Nephron progenitor cell (in vitro differentiated cells): ENCODE measurements at places on chromosomes 4 and X.

GRCh38 chr4:70721747-70722146, at the start of gene RUFY3:
Gene RUFY3, plus strand, starts transcription at chr4:70721964. Its CDS starts 610 bp downstream, at chr4:70722574.
- DNase-seq: no peak

DNA sequence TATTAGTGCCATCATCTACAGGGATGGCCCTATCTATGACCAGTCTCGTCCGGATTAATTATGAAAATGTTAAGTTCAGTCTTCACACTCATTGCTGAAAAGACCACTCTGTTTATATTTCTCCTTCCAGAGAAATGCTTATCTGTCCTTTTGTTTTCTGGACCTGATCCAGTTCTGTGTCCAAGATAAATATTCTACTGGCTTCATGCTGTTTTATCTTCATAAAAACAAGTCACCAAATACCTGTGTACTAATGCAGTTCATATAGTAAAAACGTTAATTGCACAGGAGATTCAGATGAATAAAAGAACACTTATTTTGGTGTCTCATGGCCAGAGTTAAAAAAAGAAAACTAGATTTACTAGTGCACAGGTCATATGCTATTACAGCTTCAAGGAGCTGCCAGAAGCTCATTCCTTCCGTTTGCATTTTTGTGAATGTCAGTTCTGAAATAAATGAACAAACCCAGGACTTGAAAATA, 17.3 kb downstream of the FNIP2 start:
- DNase-seq: no peak

GRCh38 chrX:29890004-29890403, 325.4 kb upstream of the MAGEB2 start:
- DNase-seq: no peak

DNA sequence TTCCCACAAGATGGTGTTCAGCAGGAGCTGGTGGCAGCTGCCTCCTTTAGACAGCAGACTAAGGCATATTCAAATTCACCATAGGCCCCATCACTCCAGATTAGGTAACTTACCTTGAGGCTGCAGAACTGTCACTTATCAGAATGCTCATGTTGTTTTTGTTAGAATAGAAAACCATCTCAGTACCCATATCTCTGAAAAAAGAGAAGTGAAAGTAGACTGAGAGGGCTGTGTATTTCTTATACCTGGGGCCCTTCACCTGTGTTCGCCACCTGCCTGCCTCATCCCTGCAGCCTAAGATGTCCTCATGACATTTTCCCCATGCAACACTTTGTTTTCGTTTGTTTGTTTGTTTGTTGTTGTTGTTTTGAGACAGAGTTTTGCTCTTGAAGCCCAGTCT, 32.9 kb upstream of the SPRY1 start:
- DNase-seq: no peak

GRCh38 chr4:47690611-47691010, 147.3 kb downstream of the CORIN start:
- DNase-seq: no peak

DNA sequence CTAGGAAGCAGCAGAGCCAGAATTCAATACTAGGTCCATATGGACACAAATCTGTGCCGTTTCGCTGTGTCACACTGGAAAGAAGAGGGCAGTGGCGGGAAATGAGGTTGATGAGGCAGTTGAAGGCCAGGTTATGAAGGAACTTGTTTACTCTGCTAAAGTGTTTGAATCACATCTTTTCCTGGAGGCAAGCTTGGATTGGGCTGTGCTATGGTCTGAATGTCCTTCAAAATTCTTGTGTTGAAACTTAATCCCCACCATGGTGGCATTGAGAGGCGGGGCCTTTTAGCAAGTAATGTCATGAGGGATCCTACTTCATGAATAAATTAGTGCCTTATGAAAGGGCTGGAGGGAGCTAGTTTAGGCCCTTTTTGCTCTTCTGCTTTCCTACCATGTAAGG, 2.1 kb upstream of the ERCC6L start:
- no peak for DNase-seq

DNA sequence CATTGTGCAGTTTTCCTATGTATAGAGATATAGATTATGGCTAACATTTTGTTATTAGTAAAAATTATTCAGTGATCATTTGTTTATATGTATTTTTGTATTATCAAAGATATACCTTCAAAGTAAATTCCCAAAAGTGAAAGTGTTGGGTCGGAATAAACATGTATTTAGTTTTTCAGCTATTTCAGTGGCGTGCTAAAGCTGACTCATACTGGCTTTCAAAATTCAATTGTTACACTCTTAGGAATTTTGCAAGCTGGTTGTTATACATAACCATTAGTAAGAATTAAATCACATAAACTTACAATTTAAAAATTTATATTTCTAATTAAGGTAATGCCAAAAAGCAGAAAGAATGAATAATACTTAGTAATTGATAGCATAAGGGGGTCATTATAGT, 288.4 kb upstream of the NRK start:
- DNase-seq: no peak

GRCh38 chr4:140243278-140243753, 89.3 kb upstream of the MAML3 start:
- DNase-seq: peak; percentile 48

DNA sequence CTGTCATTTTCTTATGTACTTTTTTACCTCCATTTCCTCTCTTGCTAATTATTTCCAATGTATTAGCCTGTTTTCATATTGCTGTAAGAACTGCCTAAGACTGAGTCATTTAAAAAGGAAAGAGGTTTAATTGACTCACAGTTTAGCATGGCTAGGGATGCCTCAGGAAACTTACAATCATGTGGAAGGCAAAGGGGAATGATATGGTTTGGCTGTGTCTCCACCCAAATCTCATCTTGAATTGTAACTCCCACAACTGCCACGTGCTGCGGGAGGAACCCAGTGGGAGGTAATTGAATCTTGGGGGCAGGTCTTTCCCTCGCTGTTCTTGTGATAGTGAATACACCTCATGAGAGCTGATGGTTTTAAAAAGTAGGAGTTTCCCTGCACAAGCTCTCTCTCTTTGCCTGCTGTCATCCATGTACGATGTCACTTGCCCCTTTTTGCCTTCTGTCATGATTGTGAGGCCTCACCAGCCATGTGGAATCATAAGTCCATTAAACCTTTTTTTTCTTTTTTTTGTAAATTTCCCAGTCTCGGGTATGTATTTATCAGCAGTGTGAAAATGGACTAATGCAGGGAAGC, 870.0 kb upstream of the INTU start:
- DNase-seq: no peak

GRCh38 chr4:129254526-129254925, 158.6 kb downstream of the C4orf33 start:
- no peak for DNase-seq

- no peak for DNase-seq
Observed at GRCh38 chr4:178672512-178672911, 1230.3 kb upstream of the AGA start.

GRCh38 chr4:91243132-91243531, 1060.6 kb upstream of the GRID2 start:
- no peak for DNase-seq

DNA sequence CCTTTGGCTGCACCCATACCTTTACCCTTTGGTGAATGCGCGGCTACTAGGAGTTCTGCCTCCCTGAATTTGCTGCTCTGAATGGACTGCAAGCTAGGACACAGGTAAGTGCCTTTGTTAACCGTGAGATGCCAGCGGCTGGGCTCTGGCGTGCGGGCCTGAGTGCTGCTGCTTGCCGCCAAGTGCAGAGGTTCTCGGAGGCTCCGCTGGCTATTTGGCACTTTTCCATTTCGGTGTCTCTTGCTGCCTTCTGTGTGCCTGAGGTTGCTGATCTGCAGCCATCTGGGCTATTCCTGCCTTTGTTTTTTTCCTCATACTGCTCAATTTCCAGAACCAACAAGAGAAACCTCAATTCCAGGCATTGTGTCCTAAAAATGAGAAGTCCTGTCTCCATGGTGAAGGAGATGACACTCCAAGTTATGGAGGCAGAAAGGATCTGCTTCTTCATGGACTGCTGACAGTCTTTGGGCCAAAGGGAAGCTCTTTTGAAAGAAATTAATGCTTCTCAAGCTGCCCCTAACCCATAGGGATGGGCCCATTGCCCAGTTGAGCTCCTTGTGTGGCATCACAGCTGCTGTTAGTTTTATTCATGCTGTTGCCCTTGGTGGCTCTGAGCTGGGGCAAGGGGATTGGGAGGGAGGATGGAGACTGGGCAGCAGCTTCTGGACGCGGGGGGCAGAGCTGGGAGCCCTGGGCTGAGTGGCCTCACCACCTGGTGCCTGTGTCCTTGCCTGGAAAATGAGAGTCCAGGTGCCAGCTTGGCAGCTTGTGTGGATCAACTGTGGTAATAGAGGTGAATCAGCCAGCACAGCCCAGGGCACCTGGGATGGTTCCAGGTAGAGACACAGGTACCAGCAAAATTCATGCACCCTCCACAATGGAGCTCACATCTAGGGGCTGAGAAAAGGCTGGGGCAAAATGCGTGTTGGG, 3.8 kb upstream of the TBC1D14 start:
- DNase-seq: no peak

DNA sequence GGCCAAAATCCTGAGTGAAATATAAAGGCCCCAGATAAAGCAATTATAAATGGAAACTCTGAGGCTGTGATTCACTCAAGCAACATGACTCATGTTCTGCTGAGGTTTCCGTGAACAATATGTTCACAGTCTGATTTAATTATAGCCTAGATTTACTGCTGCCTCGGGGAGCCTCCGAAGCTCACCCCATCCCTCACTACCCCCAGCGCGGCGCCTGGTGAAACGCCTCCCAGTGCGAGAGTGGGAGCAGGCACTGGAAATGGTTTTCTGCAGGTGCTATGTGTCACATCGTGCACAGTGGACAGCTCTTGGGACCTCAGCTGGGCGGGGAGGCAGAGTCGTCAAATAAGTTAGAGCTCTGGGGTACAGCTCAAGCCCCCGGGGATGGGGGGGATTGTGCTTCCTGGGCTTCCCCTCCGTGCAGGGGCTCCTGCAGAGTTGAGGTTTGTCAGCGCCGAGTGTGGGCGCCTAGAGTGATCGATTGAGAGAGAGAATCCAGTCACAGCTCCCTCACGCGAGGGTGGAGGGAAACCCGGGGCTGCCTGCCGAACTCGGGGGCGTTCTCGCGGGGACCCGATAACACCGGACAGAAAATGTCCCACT, 110.6 kb downstream of the PHKA2 start:
- DNase-seq: no peak

GRCh38 chr4:123300222-123301039, 96.2 kb upstream of the SPRY1 start:
- DNase-seq: no peak

GRCh38 chrX:63430026-63430425, 78.9 kb upstream of the SPIN4 start:
- DNase-seq: no peak

DNA sequence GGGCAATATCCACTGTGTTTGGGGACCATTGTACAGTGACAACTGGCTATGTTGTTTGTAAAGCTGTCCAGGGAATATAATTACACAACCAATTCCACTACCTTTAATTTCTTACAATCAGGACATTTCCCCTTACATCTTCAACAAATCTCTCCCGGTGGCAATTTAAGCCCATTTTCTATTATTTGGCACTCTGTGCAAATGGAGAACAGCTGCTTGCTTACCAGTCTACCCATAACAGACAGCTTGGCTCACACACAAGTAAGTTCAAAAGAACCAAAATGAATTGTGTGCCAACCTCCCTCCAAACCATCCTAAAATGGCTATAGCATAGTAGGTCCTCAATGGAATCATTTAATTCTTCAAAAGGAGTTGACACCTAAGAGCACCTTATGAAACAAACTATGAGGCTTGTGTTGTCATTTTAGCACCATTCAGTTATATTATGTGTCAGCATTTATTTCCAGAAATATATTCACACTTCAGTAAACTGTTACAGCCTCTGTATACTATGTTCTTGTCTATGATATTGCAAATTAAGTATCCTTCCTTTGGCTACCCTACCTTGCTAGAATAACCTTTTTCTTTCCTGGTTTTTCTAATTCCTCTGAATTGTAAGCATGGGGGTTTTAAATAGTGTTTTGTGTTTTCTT, 18.4 kb downstream of the GABRA4 start:
- no peak for DNase-seq

- DNase-seq: no peak
Observed at GRCh38 chr4:187071946-187072600, 348.4 kb upstream of the FAT1 start.

DNA sequence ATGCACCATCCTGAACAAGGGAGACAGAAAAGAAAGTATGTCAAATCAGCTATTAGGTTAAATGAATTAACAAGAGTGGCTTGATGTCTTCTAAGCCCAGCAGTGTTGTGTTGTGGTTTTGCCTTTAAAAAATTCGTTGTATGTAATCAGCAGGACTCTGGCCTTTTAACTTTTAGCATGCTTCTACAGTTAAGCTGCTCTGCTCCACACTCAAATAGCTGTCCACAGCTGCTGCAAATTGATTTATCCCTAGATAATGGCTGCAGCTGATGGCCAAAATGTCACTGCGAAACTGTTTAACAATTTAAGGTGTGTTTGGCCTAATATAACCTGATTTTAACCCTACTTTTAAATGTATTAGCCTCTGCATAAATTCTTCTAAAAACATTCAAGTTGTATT, 85.8 kb downstream of the CXXC4 start:
- DNase-seq: no peak

GRCh38 chr4:128979934-128980333, 113.4 kb downstream of the SCLT1 start:
- DNase-seq: no peak

GRCh38 chr4:54001668-54002365, 62.6 kb downstream of the CHIC2 start:
- DNase-seq: no peak

GRCh38 chr4:2666722-2667247, 89.4 kb downstream of the TNIP2 start:
- no peak for DNase-seq

DNA sequence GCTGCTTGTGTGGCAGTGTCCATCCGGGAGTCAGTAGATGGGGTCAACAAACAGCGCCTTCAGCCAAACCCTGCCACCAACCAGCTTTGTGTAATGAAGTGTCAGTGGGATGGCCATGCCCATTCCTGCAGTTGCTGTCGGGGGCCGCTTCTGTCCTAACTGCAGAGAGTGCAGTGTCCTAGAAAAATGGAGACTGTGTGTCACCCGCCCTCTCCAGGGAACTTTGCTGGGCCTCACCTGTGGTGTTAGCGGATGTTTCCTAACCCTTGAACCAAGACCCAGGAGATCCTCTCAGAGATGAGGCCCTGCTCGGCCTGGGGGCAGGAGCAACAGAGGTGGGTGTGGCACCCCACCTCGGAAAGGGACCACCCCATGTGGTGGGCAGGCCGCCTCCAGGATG, 35.3 kb upstream of the HGFAC start:
- DNase-seq: no peak

GRCh38 chr4:18636001-18636585, 614.5 kb upstream of the LCORL start:
- DNase-seq: no peak
